ENCODE measurements at places on chromosomes 3 and 15.

- DNase-seq, result no peak
Measured at GRCh38 chr3:195466251-195466650, 23.4 kb upstream of the ACAP2 start.

GRCh38 chr15:81152799-81153198 lies 18.7 kb downstream of the CFAP161 start:
- no peak for DNase-seq

DNA sequence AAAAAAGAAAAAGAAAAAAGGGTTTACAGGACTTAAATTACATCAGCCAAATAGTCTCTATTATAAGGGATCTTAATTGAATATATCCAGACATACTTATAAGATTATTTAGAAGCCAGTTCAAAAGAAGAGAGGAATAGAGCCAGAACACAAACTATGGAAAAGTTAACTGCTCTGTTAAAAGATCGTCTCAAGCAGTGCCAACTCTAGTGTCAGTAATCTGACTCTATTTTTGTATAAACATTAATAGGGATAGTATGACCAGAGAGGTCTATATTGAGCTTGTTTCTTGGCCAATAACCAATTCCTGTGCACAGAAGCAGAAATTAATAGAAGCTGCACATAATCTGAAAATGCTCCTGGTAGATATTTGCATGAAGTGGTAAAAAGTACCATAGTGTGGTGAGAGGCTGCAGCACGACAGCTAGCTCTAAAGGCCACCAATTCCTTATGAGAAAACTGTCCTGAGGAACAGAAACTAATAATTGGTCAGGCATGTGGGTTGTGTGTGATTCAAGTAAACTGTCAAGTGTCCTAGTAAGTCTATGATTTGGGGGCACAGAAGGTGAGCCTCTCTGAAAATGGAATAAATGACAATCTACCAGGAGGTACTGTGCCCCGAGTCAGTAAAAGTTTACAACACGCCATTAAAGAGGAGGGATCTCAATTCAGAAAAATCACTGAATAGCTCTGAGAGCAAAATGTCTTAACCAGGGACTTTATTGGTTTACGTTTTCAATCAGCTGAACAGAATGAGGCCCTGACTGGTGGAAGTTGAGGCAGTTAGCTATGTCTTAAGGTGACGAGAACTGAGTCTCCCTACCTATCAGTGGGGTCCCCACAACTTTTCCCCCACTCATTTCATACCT lies 51.5 kb upstream of the NANOGP8 start:
- no peak for DNase-seq

GRCh38 chr3:37402351-37402750 lies 228.0 kb upstream of the LRRFIP2 start:
- no peak for DNase-seq

DNA sequence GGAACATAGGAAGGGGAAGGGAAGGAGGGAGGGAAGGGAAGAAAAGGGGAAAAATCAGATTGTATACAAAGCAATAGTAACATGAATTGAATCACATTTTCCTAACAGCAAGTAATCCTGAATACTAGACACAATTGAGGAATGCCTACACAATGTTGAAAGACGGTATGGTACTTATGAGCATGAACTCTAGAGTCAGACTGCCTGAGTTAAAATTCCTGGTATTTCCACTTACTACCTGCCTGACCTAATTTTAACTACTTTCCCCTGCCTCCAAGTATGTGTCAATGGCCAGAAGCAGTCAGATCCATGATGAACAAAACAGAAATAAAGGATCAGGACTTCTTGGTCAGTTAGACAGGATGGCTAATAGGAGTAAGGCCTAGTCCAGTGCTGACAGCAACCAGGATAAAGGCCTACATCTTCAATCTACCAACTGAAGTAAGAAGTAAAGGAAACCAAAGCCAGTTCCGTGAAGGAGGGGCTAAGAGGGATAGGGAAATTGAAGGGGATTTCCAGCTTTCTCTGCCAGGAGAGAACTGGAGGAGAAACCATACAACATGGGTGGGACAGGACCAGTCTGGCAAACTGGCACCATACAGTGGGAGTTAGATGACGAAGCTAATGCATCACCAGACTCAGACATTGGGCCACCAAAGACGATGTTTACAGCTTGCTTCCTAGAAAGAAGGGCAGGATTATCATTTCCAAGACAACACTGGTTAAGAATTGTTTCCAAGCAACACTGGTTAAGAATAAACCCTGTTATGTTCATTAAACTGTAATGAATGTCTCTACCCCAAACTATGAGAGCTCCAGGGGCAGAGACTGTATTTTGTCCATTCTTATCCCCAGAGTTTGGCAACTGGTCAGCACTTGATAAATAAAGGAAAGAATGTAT lies 151.6 kb upstream of the UBE2E2 start:
- DNase-seq, result no peak

DNA sequence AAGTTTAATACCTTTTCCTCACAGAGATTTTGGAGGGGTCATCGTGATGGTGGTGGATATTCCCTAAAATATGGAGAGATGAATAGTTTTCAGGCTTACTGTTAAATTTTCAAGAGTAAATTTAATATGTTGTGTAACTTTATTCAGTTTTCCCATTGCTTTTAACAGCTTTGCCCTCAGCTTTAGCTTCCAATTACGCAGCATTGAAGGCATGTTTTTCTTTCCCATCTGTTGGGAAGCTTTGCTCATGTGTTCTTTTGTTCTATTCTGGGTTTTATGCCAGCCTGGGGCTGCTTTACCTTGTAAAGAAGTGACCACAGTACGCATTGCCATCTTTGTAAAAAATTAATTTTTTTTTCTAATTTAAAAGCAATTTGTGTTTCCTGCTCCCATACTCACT lies 151.5 kb downstream of the B3GALNT1 start:
- DNase-seq, result no peak

DNA sequence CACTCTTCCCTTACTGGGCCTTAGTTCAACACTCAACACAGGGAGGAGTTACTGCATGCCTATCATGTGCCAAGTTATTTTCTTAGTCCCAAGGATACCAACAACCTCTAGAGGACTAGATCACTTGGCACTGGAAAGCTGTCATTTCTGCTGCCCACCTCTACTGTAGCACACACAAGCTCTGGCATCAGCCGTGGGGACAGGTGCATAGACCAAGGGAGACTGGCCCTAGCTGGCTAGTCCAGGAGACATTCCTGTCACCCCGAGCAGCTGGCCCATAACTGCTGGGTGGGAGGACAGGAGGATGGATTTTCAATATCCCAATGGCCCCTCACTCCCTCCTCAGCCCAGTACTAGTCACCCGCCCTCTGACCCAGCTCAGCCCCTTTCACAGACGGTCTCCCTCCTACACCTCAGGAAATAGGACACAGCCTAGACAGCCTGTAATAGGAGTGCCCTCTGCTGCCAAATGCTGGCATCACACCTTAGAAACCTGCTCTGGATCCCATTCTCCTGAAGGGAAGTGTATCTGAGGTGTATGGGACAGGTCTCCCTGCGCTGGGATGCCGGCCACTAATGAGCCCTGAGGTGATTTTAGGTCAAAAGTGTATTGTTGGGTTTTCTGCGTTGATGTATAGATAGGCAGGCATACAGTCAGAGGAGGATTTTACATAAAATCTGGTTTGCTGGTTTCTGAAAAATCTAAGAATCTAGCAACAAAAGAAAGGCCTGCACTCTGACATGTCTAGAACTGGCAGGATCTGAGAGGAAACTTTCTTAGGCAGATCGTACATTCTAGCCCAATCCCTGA lies 3.4 kb upstream of the DZIP1L start:
- peak; percentile 67 for DNase-seq

GRCh38 chr3:44929782-44930181 lies 46.2 kb downstream of the ZDHHC3 start:
- no peak for DNase-seq

DNA sequence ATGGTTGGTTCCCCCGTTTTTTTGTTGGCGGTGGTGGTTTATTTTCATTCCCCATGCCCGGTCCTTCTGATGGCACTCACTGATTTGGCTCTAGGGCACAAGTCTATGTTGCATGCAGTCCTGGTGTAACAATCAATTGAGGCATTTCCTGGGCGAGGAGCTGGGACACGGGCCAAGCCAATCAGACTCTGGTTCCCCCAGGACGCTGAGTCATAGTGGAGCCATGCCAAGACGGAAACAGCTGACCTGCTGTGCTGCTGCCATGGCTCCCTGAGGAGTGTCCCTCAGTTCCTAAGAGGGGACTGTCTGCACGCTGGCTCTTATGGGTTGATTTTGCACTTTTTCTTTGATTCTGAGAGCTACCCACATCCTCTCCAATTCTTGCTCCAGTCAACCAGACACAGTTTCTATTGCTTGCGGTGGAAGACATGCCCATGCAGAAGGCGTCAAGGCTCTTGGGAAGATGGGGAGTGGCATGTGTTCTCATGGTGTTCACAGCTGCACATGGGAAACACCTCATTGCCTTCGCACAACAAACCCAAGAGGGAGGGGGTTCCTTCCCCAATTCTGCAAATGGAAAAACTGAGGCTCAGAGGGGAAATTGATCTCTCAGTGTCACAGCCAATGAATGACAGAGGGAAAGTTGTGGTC lies 28.3 kb upstream of the ALDH1L1 start:
- no peak for DNase-seq

- DNase-seq, result no peak
Measured at GRCh38 chr3:118267588-118267987, 767.1 kb downstream of the IGSF11 start.

DNA sequence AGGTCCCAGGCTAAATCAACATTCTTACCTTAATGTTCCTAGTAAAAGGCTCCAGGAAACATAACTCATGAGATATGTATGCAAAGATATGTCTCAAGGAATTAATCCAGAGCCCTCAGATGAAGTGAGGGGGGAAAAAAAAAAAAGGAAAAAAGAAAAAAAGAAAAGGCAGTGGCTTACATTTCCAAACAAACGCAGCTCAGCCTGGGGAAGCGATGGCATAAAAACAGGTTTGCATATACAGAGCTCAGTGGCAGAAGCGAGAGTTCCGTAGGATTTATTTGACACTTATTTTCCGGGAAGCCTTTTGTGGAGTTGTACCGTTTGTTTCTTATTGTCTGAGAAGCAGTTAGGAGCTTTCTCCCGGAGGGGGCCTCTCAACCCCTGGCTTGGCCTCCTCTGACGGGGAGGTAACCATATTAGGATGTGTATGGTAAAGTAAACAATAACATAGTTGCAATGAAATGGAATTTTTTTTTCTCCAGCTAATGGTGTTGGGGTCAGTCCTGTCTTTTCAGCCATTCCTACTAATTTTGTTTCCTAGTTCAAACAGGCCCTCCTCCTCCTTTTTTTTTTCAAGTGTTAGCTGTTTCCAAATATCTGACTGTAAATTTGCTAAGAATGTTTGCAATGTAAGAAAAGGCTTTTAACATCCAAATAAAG lies 338.6 kb downstream of the FOXP1 start:
- no peak for DNase-seq

- no peak for DNase-seq
Measured at GRCh38 chr15:47548986-47549385, 168.3 kb upstream of the SEMA6D start.

DNA sequence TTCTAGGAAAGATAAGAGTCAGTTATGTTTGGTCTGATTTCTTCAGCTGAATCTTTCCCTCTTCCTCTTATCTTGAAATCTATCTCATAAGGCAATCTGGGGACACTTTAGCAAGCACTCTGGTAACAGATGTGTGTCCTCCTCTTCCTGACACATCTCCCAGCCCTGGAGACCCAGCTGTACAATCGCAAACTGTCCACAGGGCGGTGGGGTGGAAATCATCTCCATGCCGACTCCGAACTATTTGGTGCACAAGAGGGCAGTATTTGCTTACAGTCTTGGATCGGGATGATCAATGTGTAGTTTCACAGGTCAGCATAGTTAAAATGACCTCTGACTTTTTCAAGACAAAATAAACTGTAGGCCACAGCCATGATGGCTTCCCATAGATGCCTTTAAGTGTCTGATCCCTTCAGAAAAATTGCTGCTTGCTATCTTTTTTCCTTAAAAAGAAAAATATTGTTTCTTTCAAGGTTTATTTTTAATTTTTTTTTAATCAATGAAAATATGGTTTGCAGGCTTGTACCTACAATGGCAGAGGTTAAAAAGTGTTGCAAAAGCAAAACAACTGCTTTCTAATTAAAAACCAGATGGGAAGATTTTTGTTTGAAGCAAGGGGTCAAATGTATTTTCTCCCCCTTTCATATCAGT lies 17.7 kb downstream of the EEFSEC start:
- DNase-seq, result peak; percentile 50

- no peak for DNase-seq
Measured at GRCh38 chr3:123881771-123882170, 2.4 kb downstream of the MYLK start.

- no peak for DNase-seq
Measured at GRCh38 chr15:73697033-73697467, 12.9 kb downstream of the CD276 start.

GRCh38 chr3:186534113-186534669 lies 10.0 kb downstream of the CRYGS start:
- DNase-seq, result no peak

DNA sequence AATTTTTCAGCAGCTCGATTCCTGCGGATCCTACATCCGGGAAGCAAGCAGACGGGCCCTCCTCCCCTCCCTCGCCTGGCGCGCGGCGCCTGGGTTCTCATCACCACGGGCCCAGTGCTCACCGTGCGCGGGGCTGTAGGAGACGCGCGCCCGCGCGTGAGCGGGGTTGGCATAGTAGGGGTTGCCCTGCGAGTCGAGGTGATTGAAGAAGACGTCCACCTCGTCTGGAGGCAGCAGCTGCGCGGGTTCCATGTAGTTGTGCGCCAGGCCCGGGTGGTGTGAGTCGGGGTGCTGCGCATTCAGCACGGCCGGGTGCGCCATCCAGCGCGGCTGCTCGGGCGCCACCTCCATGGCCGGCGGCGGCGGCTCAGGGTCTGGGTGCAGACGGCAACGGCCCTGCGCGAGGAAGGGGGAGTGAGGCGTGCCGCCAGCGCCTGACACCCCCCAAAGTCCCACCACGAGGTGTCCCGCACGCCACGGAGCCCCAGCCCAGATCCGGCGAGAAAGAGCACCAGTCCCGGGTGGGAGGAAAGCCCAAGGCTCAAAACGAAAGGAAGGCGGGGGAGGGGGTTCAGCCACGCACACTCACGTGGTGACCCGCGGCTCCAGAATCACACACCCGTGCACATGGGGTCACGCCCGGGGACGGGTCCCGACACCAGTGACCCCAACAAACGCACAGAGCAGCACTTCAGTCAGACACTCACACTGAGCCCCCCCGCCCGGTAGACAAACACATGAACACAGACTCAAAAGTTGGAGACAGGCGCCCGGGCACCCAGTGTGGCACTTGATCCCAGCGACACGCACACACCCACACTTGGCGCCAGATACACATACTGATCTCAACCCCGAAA lies 6.1 kb downstream of the GATA2 start:
- no peak for DNase-seq

- DNase-seq, result no peak
Measured at GRCh38 chr3:113218011-113218680, 6.8 kb downstream of the BOC start.

Measured in neuronal stem cell (in vitro differentiated cells).